Renal cortical epithelial cell (primary cell): ENCODE measurements at places on chromosomes 7 and 10.

DNA sequence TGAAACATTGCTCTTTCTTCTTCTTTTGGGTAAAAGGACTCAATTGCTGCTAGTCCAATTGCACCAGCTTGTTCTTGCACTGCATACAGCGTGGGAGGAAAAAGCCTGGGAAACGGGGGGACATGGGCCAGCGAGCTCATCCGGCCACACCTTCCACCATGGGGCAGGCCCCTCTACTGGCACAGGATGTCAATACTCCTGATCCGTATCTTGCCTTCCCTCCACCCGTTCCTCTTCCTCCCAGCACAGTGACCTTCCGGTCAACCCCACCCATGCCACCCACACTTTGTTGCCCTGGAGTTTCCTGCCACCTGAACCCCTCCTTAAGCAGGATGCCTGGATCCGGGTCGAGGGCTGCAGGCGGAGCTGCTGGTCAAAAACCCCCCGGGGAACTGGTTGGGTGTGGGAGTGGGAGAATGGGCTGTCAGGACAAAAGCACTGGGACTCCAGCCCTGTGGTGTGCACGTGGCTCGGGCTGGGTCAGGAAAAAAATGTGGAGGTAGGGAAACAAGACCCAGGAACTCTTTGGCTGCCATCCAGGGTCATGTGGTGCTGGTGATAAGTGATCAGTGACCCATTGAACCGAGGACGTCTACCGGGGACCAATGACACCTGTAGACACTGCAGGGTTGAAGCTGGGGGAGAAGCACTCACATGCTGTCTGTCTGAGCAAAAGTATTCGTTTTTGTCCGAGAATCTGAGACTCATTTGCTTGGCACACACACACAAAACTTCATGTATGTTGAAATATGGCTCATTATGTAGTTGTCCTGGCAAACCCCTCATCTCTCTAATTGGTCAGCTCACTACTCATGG, 8.1 kb downstream of the IL2RA start:
- peak; percentile 51 for DNase-seq

DNA sequence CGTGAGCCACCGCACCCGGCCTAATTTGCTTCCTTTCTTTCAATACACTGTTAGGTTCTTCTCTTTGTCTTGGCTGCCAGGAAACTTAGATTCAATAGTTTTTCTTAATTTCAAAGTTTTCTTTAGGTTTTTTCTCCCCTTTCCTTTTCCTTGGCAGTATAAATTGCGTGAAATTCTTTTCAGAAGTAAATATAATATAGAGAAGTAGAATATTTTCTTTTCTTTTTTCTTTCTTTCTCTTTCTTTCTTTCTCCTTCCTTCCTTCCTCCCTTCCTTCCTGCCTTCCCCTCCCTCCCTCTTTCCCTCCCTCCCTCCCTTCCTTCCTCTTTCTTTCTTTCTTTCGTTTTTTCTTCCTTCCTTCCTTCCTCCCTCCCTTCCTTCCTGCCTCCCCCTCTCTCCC, 1.7 kb downstream of the LRGUK start:
- no peak for DNase-seq

- no peak for DNase-seq
These were observed 283.9 kb downstream of the SDHAF3 start for GRCh38 chr7:97401398-97401797.

GRCh38 chr10:93701866-93702209, 554 bp downstream of the FRA10AC1 start:
- peak; percentile 32 for DNase-seq

DNA sequence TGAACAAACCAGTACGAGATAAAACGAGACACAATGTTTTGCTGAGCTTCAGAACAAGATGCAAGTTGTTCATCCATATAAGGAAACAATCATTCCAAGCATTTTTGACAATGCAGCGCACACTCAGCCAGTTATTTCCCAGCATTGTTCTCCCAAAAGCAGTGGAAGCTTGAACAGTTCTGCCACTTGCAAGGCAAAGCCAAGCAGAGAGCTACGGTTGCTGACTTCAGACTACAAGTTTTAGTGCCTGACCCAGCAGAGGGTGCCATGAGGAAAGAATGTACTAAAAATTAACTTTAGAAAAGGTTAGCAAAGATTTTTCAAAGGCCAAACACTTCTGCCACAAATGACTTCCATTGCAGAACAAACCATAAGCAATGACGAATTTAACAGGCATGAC, 152.5 kb downstream of the SLC25A13 start:
- peak; percentile 80 for DNase-seq

DNA sequence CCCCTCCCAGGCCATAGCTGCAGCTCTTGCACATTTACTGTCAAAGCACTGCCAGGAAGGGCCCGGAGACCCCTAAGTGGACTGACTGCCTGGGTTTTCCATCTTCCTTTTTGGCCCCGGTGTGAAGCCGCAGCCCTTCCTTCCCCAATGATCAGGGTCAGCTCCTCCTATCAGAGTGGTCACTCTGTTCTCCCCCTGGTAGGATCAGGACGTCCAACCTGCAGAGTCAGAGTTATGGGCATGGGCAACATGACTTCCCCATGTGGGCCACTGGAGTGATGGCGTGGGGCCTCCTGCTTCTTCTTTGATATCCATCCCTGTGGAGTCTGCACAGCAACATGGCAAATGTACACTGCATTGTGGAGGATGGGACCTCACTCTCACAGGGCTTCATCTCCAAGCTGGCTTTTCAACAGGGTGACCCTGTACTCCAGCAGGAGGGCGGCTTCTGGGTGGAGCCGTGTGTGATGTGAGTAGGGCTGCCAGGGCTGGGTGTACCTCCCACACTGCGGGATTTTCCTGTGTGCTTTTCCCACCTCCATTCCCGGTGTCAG, 6.4 kb upstream of the RAMP3 start:
- no peak for DNase-seq

- no peak for DNase-seq
These were observed 226.6 kb upstream of the BMPER start for GRCh38 chr7:33678569-33679335.

- no peak for DNase-seq
These were observed 5.3 kb downstream of the CLCN1 start for GRCh38 chr7:143321242-143321641.

DNA sequence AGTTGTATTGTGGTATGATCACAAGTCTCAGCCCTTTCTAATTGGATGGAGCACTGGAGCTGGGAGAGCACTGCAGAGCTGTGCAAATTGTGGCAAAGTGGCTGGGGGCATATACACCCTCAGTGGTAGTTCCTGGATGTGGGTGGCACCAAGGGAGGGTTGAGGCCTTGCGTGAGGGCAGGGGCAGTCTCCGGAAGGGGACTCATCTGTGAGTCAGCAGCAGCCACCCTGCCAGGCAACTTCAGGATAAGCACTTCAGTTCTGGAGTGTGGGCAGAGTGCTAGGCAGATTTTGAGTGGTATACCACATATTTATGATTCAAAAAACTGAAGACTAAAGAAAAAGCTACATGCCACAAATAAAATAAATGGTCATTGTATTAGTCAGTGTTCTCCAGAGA, 210.5 kb downstream of the ETV1 start:
- DNase-seq, result peak; percentile 50

- no peak for DNase-seq
These were observed 95.7 kb upstream of the EEPD1 start for GRCh38 chr7:36057323-36057722.

GRCh38 chr10:121900443-121901174, 27.2 kb downstream of the ATE1 start:
- DNase-seq, result peak; percentile 72

DNA sequence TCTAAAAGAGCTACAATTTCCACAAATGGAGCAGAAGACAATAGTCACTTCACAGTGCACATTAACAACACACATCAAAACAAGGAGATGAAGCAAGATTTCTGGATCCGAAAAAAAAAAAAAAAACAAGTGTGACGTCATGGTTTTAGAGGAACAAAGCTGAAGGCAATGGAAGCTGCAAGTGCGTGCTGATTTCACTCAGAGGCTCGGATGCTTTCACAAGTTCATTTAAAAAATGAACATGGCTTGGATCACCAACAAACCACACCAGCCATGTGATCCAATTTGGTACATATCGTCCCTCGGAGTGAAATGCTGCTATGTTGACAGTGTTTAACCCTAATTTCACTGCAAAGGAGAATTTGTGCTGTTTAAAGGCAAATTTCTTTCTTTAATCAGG, 337.0 kb upstream of the PRKCQ start:
- no peak for DNase-seq

GRCh38 chr7:68288144-68288593, 1291.5 kb downstream of the TYW1 start:
- no peak for DNase-seq

GRCh38 chr10:93806903-93807302, 49.2 kb downstream of the LGI1 start:
- DNase-seq, result no peak

DNA sequence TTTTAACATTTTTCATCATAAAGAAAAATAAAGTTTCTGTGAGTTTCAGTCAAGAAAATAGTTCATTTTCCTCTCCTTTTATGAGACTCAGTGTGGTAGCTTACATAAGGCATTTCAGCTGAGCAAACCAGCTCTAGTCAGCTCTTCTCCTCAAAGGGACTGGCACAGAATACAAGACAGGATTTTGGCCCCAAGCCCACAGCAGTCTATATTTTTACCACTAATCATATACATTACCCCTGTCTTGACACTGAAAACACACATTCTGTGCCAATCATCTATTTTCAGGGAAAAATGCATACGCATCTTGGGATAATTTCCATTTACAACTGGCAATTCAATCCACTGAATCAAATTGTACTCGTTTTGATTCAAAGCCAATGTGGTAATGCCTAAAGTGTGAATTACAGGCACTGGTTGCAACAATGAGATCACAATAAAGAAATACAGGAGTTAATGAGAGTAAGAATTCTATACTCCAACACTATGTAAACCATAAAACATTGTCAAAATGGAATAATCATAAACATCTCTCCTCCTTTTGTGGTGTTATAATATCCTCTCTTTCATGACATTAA, 186.4 kb downstream of the CACNA2D1 start:
- no peak for DNase-seq

DNA sequence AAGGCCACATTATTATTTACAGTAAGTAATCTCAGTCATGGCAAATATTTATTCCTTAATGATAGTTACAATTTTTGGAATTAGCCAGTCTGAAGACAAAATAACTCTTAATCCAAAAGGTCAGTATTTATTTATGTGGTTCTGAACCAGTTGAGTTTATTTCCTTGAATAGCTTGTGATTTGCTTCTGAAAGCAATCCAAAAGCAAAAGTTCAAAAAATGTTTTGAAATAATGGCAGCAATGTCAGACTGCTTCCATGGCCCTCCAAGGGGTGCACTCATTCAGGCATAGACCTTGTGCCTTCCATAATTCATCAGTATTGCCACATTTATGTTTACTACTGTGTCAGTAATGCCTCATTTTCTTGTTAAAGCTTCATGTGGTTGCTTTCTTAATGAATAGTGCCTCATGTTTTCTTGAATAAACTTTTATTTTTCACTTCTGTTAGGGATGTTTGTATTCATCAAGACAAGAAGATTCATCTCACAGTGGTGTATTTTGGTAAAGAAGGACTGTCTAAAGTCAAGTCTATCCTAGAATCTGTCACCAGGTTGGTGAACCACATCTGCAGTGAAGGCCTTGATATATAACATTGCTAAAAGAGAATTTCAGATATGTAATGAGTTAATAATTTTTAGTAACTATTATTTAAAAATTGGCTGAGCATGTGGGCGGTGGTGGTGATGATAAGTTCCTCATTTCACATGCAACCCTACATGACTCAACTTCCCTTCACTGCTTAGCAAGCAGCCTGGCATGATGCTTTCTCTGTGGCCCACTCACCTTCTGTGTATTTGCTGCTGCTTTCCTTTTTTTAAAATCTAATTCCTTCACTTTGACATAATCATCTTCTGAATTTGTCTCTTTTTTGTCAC, 22.0 kb downstream of the CSGALNACT2 start:
- DNase-seq, result peak; percentile 66

- DNase-seq, result no peak
These were observed 34.9 kb upstream of the FOXL3 start for GRCh38 chr7:255038-255435.

- no peak for DNase-seq
These were observed 866 bp upstream of the SFMBT2 start for GRCh38 chr10:7411671-7412128.

- no peak for DNase-seq
These were observed 23.7 kb downstream of the SVIL start for GRCh38 chr10:29610876-29611647.

DNA sequence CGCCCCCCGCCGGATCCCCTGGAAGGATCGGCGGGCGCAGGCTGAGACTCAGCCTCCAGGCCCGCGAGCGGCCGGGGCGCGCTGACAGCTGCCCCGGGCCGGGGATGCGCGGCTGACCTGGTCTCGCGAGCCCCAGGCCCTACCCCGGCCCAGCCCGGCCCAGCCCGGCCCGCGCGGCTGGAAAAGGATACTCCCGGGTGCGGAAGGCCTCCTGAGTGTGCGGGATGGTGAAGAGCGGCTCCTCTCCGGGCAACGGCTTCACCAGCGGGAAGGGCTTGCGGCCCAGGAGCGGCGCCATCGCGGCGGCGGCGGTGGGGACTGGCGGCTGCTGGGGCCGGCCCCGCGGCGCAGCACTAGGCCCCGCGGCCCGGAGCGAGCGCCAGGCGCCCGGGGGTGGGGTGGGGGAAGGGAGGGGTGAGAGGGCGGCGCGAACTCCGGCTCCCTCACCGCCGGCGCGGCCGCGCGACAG, 423 bp downstream of the BAZ1B start:
- no peak for DNase-seq

- peak; percentile 30 for DNase-seq
These were observed 429.1 kb downstream of the ACTR3B start for GRCh38 chr7:153188630-153189029.

- no peak for DNase-seq
These were observed 49.7 kb downstream of the SEMA3A start for GRCh38 chr7:84144935-84145334.

DNA sequence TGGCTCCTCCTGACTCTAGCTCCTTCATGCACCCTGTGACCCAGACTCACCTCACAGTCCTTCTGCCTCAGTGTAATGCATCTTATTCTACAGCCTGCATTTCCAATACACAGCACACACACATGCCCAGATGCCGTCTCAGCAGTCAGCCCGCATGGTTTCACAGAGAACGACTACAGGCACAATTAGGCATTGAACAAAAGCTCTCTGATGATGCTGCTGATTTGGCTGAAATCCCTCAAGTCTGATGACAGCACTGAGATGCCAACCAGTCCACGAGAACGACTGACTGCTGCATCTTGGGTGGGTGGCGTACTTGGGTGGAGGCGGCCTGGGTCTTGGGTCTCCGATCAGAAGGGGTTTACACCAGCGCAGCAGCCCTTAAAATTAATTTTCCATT, 200.4 kb downstream of the TAX1BP1 start:
- no peak for DNase-seq

GRCh38 chr10:9823268-9823930, 1194.3 kb upstream of the CELF2 start:
- DNase-seq, result peak; percentile 14

DNA sequence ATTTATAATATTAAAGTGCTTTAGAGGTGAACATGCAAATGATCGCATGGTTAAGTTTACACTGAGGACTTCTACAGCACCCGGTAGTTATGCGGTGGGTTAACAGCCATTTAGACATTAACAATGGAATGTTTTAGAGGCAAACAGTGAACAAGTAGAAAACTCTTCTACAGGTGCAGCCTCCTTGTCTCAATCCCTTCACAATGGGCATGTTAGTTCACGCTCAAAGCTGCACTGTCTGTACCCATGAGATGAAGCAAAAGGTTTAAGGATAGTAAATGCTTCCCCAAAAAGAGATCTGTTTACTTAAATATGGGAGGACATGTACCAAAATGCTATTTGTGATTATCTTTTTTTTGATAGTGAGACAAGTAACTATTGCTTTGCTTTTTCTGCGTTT, 25.1 kb downstream of the PUS7 start:
- peak; percentile 27 for DNase-seq

- DNase-seq, result peak; percentile 81
These were observed 37.6 kb upstream of the TCF7L2 start for GRCh38 chr10:112912410-112912928.

- no peak for DNase-seq
These were observed 403.1 kb downstream of the ADRA2A start for GRCh38 chr10:111479966-111480365.
